ENCODE measurements at places on chromosomes 13 and 19. TPM values are rescaled to one million over a fixed set of nuclear protein-coding genes. Genes with fewer than 3 reads are reported as not detected.
A peak's percentile ranks its signal among the peaks of the same experiment; 100 is the strongest.

ZNF93 gene
- 7.9 TPM for polyA plus RNA-seq

GRCh38 chr19:38130399-38130798 lies 93.6 kb downstream of the DPF1 start:
- DNase-seq, result no peak

DNA sequence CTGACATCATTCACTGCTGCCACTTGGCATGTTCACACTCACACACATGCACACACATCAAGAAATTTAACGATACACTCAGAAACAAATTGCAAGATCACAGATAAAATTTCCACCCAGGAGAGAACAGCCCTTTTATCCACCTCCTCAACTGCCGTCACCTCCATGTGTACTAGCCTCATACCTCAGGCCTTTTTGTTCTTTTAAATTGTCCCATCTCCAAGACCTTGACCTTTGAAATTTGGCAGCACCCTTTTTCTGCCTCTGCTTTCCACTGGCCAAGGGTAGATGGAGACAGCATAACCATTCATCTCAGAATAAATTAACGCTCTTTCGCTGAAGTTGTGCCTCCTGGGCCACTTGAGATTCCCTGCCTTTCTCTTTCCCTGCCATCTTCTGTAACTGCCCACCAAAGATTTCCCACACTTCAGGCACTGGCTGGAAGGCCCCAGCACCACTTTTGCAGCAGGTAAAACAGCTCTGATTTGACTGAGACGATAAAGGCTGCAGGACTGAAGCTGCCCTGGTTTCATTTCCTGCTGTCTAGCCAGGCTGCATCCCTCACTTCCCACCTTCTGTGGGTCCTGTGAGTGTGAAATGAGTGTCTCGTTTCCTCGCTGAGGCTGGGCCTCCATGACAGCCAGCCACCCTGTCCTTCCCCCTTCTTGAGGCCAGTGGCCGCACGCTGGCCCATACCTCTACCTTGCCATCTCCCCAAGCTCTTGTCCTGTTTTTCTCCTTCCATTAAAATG lies 39.3 kb downstream of the MBNL2 start:
- peak; percentile 10 for DNase-seq

GRCh38 chr19:4181053-4181508 lies 1.3 kb downstream of the SIRT6 start:
- DNase-seq, result no peak

- DNase-seq, result no peak
Measured at GRCh38 chr19:55308281-55308680, 16.9 kb downstream of the TMEM150B start.

UBL3 gene
- polyA plus RNA-seq, result 37.0 TPM
